ENCODE measurements at places on chromosomes 7 and 10.

DNA sequence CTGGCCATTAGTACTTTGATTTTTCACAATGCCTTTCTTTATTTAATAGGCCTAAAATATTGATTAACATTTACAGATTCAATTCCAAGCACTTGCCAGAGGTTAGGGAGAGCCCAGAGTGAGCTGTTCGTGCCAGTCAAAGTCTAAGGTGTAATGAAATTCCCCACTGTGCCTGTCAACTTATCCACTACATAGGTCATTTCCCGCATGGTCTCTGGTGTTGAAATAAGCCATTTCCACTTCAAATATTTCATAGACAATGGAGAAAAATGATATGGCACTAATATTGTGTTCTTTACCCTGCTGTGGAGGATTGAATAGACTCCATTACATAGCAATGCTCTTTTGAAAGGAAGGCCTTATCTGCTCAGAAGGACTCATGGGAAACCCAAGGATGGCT is 978.1 kb upstream of the CELF2 start:
- DNase-seq = no peak

DNA sequence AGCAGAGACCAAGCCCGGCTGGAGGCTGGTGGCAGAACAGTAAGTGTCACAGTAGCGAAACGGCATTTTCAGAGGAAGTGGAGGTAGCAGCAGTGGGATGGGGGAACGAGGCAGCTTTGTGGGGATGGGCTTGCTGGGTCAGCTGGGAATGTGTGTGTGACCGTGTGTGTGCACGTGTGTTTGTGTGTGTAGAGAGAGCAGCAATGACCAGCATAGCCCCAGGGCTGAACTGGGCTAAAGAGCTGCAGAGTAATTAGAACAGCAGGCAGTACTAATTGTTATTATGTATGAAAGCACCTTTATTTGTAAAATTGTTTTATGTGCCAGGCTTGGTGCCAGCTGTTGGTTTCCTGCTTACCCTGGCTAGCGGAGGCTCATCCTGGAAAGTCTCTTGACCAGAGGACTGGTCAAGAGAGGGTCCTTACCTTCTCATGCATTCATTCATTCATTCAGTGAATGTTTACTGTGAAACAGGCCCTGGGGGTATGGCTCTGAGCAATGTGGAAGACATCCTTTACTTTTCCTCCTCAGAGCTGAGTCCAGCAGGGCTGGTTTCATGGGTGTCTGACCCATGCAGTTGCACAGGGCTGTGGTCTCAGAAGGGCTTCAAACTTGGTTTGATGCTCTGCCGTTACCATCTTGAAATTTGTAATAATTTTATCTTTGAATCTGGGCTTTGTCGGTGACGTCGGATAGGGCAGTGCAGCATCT is 184.6 kb downstream of the SEC23IP start:
- DNase-seq = no peak

GRCh38 chr10:6047847-6048246 is 14.3 kb downstream of the IL2RA start:
- DNase-seq = no peak

- no peak for DNase-seq
Observed at GRCh38 chr10:86062198-86062550, 304.4 kb downstream of the GRID1 start.

DNA sequence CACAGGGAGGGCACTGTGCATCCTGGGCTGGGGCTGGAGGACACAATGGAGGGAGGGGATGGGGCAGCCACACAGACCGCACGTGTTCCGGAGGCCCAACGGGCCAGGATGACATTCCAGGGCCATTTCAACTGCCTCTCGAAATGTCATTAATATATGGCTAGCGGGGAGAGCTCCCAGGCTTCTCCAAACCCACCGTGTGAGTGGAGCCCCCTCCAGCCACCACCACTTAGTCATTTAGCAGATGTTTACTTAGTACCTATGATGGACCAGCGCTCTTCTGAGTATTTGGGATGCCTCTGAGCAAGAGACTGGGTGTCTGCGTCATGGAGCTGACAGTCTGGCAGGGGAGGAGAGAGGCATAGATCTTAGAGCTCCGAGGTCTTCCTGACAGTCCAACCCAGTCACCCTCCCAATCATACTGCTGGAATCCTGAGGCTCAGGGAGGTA is 107.3 kb downstream of the ZMIZ1 start:
- DNase-seq = no peak
